ENCODE measurements at places on chromosomes 1 and 21.

DNA sequence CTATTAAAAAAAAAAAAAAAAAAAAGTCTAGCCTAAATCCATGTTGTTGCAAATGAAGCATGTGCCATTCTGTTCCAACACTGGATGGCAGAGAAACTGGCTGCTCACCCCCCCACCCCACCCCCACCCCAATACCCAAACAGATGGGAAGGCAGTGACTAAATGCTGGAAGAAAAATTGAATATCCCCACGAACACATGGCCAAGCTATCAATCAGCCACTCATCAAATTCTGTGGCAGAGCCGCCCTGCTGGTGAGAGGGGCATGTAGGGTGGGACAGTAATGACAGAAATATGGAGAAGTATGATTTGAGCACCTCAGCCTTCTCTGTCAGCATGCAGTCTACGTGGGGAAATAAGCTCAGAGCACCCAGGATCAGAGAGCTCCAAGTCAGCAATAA lies 34.1 kb downstream of the OPTC start:
- DNase-seq = no peak

- DNase-seq = peak; percentile 1
These were observed 490.3 kb downstream of the TTLL7 start for GRCh38 chr1:83508485-83509151.

DNA sequence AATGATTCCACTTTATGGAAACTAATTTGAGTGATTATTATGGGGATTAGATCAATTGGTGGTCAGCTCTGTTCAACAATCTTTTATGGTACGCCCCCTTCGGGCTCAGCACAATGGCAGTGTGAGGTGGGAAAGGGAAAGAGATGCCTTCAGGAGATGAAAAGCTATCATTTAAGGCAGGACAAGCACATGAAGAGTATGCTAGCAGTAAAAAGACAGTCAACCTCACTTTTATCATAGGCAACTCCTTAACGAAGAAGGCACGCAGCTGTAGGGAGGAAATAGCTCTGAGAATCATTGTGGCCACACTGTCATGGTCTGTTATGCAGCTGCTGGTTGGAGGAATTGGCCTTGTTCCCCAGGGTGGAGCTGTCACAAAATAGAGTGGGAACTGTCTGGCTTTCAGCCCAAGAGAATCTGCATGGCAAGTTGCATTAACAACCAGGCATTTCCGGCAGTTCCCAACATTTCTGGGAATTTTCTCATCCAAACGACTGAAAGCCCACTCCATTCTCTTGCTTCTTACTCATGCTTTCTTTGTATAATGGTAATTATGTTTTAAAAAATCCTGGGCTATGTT lies 54.4 kb upstream of the BCL10 start:
- no peak for DNase-seq

GRCh38 chr1:153566414-153567371 lies 1.0 kb upstream of the S100A2 start:
- DNase-seq = peak; percentile 58

- DNase-seq = no peak
These were observed 87.2 kb upstream of the SOX13 start for GRCh38 chr1:203985676-203986075.

Measured in activated naive CD4-positive, alpha-beta T cell (primary cell).